ENCODE measurements at places on chromosomes 7 and 10. TPM values are rescaled to one million over a fixed set of nuclear protein-coding genes. Genes with fewer than 3 reads are reported as not detected.

The VPS50 gene
- total RNA-seq = 15.2 TPM

The DCLRE1C gene
- 18.3 TPM for total RNA-seq

The SEMA4G gene
- 0.74 TPM for total RNA-seq

The TMEM196 gene
- total RNA-seq = not detected

The GLI3 gene
- not detected for total RNA-seq

The UNCX gene
- total RNA-seq = not detected

The CNNM1 gene
- total RNA-seq = 0.41 TPM

The UTF1 gene
- not detected for total RNA-seq

The SPOCK2 gene
- total RNA-seq = 216 TPM

The TMEM26 gene
- total RNA-seq = not detected

DNA sequence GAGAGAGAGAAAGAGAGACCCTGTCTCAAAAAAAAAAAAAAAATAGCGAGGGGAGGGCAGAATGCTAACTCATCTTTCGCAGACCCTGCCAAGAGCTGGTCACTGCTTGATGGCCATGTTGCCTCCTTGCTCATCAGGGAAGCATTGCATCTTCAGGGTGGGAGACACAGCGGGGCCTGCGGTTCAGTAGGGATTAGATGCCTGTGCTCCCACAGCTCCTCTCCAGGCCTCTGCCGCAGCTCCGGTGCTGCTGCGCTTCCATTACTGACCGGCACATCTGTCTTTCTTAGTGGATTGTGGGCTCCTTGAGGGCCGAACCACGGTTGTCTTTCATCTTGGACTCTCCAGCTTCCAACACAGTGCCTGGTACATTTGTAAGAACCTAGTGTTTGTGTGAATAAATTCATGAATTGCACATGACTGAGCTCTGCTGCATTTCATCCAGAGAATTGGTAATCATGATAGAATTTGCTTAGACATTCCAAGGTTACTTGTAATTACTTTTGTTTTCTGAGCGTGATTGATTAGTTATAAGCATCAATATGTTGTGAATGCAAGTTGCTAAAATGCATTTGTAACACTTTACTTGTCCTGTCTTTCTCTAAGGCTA, 16.8 kb downstream of the HK1 start:
- H3K4me3 ChIP-seq = no peak overlapping the region
- no peak for DNase-seq
- no peaks in the 10 kb centered on the region for H3K36me3 ChIP-seq
- H3K27ac ChIP-seq = no peak overlapping the region
- H3K27me3 ChIP-seq = peaks cover 1% of the 10 kb centered on the region

DNA sequence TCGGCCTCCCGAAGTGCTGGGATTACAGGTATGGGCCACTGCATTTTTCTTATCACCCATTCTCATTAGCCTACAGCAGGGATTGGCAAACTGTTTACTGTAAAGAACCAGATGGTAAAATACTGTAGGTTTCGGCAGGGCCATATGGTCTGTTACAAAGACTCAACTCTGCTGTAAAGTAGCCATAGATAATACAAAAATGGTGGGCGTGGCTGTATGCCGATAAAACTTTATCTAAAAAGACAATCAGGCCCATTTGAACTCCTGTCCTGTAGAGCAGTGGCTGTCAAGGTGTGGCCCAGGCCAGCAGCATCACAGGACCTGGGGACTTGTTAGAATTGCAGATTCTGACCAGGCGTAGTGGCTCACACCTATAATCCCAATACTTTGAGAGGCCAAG, 134.3 kb downstream of the CUX1 start:
- H3K4me3 ChIP-seq = no peak overlapping the region
- no peaks in the 10 kb centered on the region for H3K27me3 ChIP-seq
- peaks cover 14% of the 10 kb centered on the region for H3K4me1 ChIP-seq
- no peak for DNase-seq

DNA sequence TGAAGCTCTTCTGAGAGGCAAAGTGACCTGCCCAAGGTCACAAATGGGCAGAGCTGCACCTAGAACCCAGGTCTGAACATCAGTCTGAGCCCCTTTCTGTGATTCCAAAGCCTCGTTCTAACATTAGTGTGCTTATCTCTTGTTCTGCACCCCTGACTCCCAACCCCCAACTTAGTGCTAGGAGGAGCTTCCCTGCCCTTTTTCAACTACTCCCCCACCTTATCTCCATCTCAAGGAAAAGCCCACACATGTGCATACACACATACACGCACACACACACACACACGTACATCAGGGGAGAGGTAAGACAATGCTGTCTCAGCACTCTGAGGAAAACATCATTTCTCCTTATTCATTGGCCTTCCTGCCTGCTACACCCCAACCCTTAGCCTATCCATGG, 8.3 kb downstream of the PRRT4 start:
- DNase-seq = no peak
- H3K4me3 ChIP-seq = no peak overlapping the region
- no peak overlapping the region for H3K27ac ChIP-seq
- H3K27me3 ChIP-seq = peaks cover 31% of the 10 kb centered on the region
- peaks cover 5% of the 10 kb centered on the region for H3K4me1 ChIP-seq

DNA sequence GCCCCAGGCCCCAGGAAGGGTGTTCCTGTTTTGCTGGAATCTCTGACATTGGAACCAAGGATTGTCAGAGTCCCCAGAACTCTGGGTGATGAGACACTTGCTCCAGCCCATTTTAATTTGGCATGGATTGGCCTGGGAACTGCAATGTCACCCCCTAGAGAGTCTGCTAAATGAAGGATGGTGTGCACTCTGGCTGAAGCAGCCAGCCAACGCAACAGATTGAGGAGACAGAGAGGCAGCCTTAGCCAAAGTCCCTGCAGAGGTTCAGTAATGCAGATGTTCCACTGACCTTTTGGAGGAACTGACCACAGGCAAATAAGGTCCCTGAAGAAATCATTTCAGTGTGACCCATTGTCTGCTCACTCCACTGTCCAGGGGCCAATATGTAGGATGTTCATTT, 13.4 kb downstream of the LRRC18 start:
- no peaks in the 10 kb centered on the region for H3K36me3 ChIP-seq
- H3K27ac ChIP-seq = no peak overlapping the region
- no peaks in the 10 kb centered on the region for H3K4me1 ChIP-seq
- H3K27me3 ChIP-seq = peaks cover 3% of the 10 kb centered on the region
- no peak overlapping the region for H3K4me3 ChIP-seq

DNA sequence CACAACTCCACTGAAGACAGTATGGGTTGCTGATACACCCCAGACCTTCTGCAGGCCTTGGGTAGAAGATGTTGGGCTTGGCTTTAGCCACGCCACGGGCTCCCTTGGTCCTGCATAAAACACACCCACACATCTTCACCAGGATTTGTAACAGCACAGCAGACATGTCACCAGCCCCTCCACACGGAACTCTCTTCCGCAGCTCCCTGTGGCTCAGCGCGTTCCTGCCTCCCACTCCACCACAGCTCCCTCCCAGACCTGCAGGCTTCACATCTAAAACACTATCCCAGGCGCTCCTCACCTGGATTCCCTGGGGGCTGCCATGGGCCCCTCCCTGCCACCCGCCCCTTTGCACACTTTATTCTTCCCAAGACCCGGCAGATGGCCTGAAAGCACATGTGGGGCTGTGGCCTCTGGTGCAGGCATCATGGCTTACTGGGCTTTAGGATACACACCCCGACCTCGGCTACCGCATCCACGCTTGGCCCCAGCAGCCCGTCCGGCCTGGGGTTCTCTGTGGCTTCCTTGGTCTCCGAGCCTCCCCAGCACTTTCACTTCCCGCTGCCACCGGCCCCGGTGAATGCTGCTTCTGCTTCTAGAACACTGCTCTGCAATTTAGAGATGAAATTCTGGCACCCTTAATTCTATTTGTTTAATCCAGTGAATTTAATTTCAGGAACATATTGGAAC, 432.9 kb downstream of the DNAJB6 start:
- DNase-seq = no peak
- no peak overlapping the region for H3K27ac ChIP-seq
- H3K4me3 ChIP-seq = no peak overlapping the region
- H3K27me3 ChIP-seq = peaks cover 11% of the 10 kb centered on the region
- H3K36me3 ChIP-seq = no peaks in the 10 kb centered on the region
- H3K4me1 ChIP-seq = no peaks in the 10 kb centered on the region

- peaks cover 75% of the 10 kb centered on the region for H3K4me1 ChIP-seq
- no peaks in the 10 kb centered on the region for H3K27me3 ChIP-seq
- peaks cover 43% of the 10 kb centered on the region for H3K36me3 ChIP-seq
- peak overlapping the region; percentile 56 for H3K4me3 ChIP-seq
- peak overlapping the region; percentile 84 for H3K27ac ChIP-seq
- peak; percentile 84 for DNase-seq
These were observed 4.5 kb downstream of the STAM start for GRCh38 chr10:17648243-17649035.

GRCh38 chr7:136045181-136045580, 68.0 kb upstream of the MTPN start:
- no peak for DNase-seq
- no peak overlapping the region for H3K4me3 ChIP-seq
- no peaks in the 10 kb centered on the region for H3K4me1 ChIP-seq
- no peak overlapping the region for H3K27ac ChIP-seq
- no peaks in the 10 kb centered on the region for H3K27me3 ChIP-seq
- H3K36me3 ChIP-seq = peaks cover 24% of the 10 kb centered on the region

GRCh38 chr10:104264783-104265182, 4.2 kb upstream of the GSTO2 start:
- H3K36me3 ChIP-seq = peaks cover 69% of the 10 kb centered on the region
- peaks cover 72% of the 10 kb centered on the region for H3K4me1 ChIP-seq
- H3K27me3 ChIP-seq = no peaks in the 10 kb centered on the region
- H3K27ac ChIP-seq = no peak overlapping the region

- DNase-seq = no peak
- no peak overlapping the region for H3K4me3 ChIP-seq
- no peaks in the 10 kb centered on the region for H3K4me1 ChIP-seq
- peaks cover 2% of the 10 kb centered on the region for H3K27me3 ChIP-seq
- H3K36me3 ChIP-seq = no peaks in the 10 kb centered on the region
- H3K27ac ChIP-seq = no peak overlapping the region
These were observed 25.9 kb downstream of the CTBP2 start for GRCh38 chr10:125134483-125134848.

GRCh38 chr10:86439544-86439943, 72.9 kb upstream of the GRID1 start:
- no peak overlapping the region for H3K27ac ChIP-seq
- H3K4me3 ChIP-seq = no peak overlapping the region
- no peaks in the 10 kb centered on the region for H3K27me3 ChIP-seq
- H3K4me1 ChIP-seq = peaks cover 18% of the 10 kb centered on the region

- H3K4me3 ChIP-seq = no peak overlapping the region
- H3K36me3 ChIP-seq = no peaks in the 10 kb centered on the region
- H3K27me3 ChIP-seq = no peaks in the 10 kb centered on the region
- H3K27ac ChIP-seq = no peak overlapping the region
- DNase-seq = no peak
- peaks cover 5% of the 10 kb centered on the region for H3K4me1 ChIP-seq
These were observed 100.3 kb downstream of the FAS start for GRCh38 chr10:89090756-89091445.

GRCh38 chr10:111370101-111370500, 293.3 kb downstream of the ADRA2A start:
- H3K4me1 ChIP-seq = no peaks in the 10 kb centered on the region
- H3K27me3 ChIP-seq = no peaks in the 10 kb centered on the region
- H3K27ac ChIP-seq = no peak overlapping the region

DNA sequence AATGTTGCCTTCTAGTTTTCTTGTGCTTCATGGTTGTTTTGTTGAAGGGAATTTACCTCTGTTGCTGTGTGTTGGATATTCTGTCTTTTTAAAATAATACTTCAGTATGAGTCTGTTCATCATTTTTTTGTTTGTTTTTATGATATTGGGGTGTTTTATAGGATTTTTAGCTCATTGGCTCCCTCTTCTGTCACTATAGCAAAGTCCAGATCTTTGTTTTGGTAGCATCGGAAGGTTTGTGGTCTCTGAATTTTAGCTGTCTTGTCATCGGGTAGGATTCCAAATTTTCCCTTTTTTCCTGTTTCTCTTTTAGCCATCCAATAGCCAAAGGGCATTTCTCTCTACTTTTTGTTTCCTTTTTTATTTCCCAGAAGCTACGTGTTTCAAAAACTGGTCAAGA, 91.4 kb downstream of the EXOC4 start:
- H3K4me3 ChIP-seq = no peak overlapping the region
- H3K36me3 ChIP-seq = peaks cover 56% of the 10 kb centered on the region
- H3K27ac ChIP-seq = no peak overlapping the region
- peaks cover 6% of the 10 kb centered on the region for H3K4me1 ChIP-seq

DNA sequence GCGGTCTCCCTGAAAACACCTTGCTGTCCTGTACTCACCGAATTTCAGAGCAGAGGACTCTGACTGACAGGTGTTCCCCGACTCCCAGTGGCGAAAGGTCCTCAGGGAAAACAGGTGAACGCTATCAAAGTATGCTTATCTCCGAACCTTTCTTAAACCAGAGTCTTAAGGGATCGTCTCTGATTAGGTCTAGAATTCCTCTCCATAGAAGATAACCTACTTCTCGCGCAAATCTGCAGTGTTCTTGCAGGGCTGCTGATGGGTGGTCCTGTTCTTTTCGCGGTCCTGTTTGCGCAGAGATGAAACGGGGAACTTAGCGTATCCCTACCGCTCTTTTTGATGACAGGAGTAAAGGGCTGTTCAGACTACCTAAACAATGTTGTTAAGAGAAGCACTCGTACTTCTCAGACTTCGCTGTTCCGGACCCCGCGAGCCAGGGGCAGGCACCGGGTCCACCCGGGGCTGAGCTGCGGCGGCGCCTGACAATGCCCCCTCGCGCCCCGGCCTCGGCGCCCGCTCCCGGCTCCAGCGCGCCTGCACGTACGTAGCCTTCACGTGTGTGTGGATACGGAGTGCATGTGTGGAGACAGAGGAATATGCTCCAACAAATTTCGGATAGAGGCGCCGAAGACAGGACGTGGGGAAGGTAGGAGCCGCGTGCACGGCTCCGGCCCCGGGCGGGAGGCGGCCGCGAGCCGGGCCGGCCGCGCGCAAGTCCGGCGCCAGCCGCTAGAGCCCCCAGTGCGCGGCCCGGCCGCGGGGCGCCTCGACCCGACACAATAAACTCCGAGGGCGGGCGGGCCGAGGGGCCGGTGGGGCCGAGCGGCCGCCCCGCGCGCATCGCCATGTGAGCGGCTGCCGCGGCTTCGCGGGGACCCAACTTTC, 766 bp upstream of the ZMYND11 start:
- peaks cover 21% of the 10 kb centered on the region for H3K4me1 ChIP-seq
- no peaks in the 10 kb centered on the region for H3K36me3 ChIP-seq
- no peaks in the 10 kb centered on the region for H3K27me3 ChIP-seq
- DNase-seq = peak; percentile 46
- peak overlapping the region; percentile 90 for H3K27ac ChIP-seq
- peak overlapping the region; percentile 79 for H3K4me3 ChIP-seq
